ENCODE measurements at places on chromosomes 5 and 9.

DNA sequence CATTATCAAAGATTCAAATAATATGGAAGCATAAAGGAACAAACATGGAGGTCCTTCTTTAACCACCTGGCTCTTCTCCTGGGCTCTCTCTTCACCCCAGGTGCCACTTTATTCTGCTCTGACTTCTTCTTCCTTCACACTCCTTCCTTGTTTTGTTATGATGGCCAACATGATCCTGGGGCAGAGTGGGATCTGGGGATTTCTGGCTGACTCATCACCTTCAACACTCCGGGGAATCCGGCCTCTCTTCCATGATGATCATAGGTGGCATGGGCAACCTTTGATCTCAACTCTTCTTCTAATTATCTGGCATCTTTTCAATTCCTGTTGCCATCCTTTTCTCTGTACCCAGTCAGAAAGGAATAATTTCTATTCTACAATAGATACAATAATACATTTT lies 62.1 kb upstream of the TRPC7 start:
- no peak for DNase-seq

GRCh38 chr9:114411452-114411851 lies 23.7 kb upstream of the AKNA start:
- no peak for DNase-seq

GRCh38 chr5:158929552-158930218 lies 170.0 kb downstream of the EBF1 start:
- DNase-seq = no peak

GRCh38 chr9:128921881-128922763 lies 1.3 kb downstream of the PHYHD1 start:
- DNase-seq = peak; percentile 32

DNA sequence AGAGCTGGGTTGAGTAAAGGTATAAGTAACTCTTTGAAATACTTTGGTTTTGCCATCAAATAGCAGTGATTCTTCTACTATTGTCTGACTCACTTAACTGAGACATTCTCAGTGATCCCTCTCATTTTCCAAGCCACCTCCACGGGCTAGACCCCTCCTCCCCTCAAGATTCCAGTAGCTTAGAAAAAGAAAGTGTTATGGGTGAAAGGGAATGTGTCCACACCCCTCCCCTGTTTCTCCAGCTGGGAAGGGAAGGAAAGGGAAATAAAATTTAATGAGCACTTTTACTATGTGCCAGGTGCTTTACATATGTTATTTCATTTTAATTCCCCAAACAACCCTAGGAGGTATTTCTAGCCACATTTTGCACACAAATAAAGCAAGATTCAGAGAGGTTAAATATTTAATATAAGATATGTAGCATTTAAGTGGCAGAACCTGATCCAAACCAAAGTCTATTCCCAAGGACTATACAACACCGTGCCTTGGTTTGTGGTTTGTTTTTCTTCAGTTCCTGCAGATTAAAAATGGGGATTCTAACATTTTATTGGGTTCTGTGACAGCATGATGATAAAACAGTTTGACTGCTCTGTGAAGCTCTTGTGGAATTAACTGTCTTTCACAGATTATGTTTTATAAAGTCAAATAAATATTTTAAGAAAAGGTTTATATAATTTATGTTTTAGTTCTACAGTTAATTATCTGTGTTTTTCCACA lies 135.9 kb downstream of the ZSWIM6 start:
- no peak for DNase-seq
